H1 (cell line): ENCODE measurements at places on chromosomes 7 and 10. TPM values are rescaled to one million over a fixed set of nuclear protein-coding genes. Genes with fewer than 3 reads are reported as not detected.

DNA sequence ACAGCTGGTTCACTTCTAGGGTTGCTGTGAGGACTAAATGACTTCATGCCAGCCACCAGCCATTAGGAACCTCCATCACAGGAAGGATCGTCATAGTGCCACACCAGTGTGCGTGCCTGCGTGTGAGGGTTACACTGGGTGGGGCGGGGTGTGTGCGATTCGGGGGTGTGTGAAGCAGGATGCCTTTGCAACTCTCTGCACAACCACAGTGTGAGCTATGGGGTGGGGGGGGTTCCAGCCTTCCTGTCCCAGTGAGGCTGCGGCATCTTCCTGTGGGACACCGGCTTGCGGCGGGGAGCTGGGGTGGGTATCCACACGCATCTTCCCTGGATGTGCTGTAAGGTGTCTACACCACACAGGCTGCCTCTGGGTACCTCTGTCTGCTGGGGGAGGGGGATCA, 6.9 kb upstream of the ELFN1 start:
- peaks cover 8% of the 10 kb centered on the region for H3K4me1 ChIP-seq
- no peaks in the 10 kb centered on the region for H3K36me3 ChIP-seq

DNA sequence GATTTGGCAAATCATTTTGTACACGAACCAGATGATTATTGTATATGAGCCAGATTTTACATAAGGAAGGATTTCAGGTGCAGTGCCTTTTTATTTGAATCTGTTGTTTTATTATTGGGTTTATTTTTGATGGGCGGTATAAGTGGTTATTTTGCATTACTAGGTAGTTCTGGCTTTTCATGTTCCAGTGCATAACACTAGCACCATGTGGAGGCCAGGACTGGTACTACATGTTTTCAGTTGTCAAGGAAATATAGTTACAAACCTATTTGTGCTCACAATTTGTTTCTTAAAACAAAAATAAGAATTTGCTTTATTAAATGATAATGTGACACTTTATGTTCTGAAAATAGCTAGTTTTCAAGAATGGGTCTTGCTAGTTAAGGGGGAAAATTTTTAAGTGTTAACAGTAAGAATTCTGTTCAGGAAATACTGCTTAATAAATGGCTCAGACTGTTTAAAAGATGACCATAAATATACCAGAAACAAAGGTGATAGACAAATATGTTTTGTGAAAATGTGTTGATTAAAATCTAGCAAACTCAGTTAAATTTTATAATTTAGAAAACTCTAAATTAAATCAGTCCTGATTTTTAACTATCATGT, 7.1 kb upstream of the SEMA3E start:
- no peaks in the 10 kb centered on the region for H3K4me1 ChIP-seq
- no peak overlapping the region for H3K4me3 ChIP-seq
- H3K36me3 ChIP-seq, result no peaks in the 10 kb centered on the region

- H3K36me3 ChIP-seq, result no peaks in the 10 kb centered on the region
- H3K27ac ChIP-seq, result no peak overlapping the region
- DNase-seq, result no peak
- no peaks in the 10 kb centered on the region for H3K27me3 ChIP-seq
These were observed 95.4 kb downstream of the TAX1BP1 start for GRCh38 chr7:27835376-27835775.

DNA sequence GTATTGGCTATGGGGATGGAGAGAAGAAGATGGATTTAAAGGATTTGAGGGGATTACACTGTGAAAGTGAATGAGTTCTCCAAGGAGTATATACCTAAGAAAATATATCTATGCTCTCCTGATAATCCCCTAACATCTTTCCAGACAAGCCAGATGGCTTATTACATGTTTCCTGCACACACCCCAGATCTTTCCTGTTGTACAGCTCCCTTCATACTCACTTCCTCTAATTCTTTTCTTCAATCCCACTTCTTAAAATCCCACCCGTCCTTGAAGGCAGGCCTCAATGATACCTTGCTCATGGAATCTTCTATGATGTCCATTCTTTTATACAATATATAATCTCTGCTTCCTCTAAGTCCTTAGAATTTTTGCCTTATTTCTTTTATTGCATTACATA, 317.2 kb upstream of the DGKB start:
- H3K4me3 ChIP-seq, result no peak overlapping the region
- no peaks in the 10 kb centered on the region for H3K27me3 ChIP-seq
- no peak overlapping the region for H3K27ac ChIP-seq
- DNase-seq, result no peak
- H3K36me3 ChIP-seq, result no peaks in the 10 kb centered on the region

Gene ADARB2
- total RNA-seq, result 2.7 and 2.8 TPM in 2 replicates
